ENCODE measurements at places on chromosomes 5 and 9. TPM values are rescaled to one million over a fixed set of nuclear protein-coding genes. Genes with fewer than 3 reads are reported as not detected.

- DNase-seq = peak; percentile 56
Measured at GRCh38 chr5:126492939-126493338, 69.7 kb downstream of the GRAMD2B start.

- no peak for DNase-seq
Measured at GRCh38 chr5:138448481-138449398, 9.9 kb downstream of the REEP2 start.

DNA sequence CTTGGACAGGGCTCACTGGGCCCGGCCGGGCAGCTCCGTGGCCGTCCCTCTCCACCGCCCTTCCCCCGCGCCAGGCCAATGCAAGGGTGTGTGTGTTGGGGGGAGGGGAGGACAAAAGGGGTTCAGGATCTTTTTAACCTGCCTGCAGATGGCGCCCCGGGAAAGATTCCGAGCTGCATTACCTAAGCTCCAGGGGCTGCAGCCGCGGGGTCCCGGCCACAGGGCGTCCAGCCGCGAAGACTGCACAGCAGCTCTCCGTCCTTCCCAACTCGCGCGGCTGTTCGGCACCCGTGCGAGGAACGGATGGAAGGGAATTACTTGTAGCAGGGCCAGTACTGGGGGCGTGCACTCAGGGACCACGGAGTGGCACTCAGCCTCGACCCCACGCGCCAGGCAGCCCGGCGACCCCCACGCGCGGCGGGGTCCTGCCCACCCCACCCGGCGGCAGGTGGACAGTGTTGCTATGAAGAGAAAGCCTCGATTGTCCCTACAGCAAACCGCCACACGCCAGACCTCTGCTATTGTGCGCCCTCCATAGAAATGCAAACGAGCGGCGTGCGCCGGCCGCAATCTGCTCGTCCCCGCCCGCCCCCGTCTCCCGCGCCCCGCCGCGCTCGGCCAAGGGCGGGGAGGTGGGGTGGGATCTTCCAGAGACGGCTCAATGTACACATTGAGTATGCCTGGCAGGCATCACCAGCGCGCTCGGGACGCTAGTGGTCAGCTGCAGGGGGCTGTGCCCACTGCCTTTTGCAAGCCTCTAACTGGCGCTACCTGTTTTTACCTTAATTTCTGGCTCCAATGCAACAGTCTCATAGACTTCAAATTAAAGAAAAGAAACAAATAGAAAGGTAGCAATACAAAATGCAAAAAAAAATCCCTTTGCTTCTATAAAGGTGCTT, 796 bp upstream of the GADD45G start:
- peak; percentile 78 for DNase-seq

DNA sequence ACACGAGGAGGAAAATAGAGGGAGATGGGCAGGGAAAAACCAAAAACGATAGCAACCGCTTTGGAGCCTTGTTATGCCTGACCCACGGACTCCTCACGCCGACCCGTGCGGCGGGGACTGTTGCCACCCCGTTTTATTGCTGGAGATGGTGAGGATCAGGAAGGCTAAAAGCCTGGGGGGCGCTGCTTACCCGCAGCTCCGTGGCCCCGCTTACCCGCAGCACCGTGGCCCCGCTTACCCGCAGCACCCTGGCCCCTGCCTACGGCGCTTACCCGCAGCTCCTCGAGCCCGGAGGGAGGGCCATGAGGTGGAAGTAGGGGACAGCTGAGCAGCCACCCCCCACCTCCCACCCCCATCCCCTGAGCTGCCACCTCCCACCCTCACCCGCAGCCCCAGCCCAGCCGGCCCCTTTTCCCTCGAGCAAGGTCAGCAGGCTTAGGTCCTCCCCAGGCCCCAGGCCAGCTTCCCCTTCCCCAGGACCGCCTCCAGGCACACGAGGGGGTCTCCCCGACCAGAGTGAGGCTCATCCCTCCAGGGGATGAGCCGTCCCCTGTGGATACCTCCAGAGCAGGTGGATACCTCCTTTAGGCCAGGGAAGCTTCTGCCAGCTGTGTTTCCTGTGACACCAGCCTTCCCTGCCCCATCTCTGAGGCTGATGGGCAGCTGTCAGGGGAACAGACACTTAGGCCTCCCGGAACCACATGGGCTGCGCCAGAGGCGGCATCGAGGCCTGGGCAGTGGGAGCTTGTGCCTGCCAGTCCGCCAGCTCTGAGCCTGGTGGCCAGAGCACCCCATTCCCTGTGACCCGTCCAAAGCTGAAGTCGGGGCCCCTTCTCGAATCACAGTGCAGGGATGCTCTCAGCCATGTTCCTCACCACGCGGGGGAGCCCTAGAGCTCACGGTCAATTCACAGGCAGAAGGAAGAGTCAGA, 92.3 kb downstream of the LMX1B start:
- DNase-seq = peak; percentile 18

GRCh38 chr5:170627271-170627670, 123.5 kb downstream of the KCNIP1 start:
- no peak for DNase-seq

- no peak for DNase-seq
Measured at GRCh38 chr9:136995362-136995761, 1.0 kb downstream of the CLIC3 start.

DNA sequence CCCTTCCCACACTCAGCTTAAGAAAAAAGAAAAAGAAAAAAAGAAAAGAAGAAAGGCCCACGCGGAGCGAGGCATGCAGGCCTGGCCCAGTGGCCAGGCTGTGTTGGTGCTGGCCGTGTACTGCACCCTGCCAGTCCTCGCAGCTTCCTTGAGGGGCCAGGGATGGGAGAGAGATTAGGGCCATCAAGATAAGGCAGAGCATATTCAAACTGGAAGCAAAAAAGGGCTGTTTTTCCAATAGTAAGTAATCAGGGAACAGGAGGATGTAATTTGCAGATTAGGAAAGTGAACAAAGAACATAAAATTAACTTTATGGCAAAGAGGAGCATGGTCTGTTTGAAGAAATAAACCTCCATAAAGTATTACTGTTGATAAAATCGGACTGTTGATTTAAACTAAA, 319.6 kb upstream of the CLINT1 start:
- DNase-seq = no peak

GRCh38 chr5:62260513-62260912, 45.5 kb upstream of the KIF2A start:
- DNase-seq = peak; percentile 2

DNA sequence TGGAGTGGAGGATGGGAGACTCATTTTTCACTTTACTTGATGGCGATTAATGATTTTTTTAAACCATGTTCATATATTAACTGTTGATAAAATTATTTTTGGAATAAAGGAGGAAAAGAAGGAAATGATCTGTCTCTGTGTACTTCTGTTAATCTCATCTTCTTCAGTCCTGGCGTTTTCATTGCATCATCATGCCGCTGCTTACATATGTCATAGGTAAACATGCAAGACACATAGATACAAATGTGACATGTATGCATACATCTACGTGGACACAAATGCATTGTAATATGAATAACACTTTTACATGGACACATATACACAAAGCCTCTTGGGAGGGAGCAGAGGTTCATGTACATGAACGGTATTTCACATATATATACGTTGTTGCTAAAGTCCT, 10.0 kb downstream of the TMEM174 start:
- no peak for DNase-seq

- peak; percentile 63 for DNase-seq
Measured at GRCh38 chr5:16539169-16539666, 73.6 kb upstream of the ZNF622 start.

Gene IFNB1
- not detected for total RNA-seq

Gene SPATA31D4
- not detected for total RNA-seq

Gene LHX6
- not detected for total RNA-seq

Gene B4GALT7
- total RNA-seq = 30.7 TPM
